ENCODE measurements at places on chromosomes 11 and 22.

DNA sequence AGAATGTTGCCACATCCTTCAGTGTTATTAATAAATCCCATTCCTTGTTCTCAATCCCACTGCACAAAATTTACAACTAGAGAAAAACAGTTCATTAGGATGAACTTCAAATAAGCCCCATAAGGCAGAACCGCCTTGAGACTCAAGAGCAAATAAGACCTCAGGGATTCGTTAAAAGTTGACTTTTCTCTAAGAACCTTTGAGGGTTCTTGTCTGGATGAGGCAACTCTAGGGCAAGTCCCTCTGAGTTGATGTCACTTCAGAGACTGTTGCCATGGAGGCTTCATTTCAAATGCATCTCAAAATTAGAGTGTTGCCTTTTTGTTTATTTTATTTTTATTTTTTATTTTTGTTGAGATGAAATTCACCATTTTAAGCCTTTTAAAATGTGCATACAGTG is 19.8 kb upstream of the PANX3 start:
- DNase-seq = no peak

- DNase-seq = no peak
Measured at GRCh38 chr11:8080674-8081590, at the start of gene TUB. Gene TUB (plus strand): TSS chr11:8081211. CDS start chr11:8081511, 300 bp downstream.

- no peak for DNase-seq
Measured at GRCh38 chr11:69930081-69931059, 111.2 kb upstream of the FGF3 start.

DNA sequence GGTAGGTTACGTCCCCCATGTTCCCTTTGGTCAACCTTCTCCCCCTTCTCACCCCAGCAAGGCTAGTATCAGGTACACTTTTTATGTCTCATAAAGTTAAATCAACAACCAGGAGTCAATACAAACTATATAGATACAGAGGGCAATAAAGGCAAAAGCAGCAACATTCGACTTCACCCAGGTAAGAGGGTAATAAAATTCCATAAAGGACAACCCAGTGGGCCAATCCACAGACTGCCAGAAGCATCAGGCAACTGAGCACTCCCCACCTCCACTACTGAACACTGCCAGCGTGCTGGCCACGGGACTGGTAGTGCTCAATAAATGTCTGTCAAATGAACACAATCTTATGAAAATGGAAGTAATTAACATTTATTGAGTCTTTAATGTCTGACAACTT is 5.1 kb upstream of the MS4A18 start:
- DNase-seq = no peak

GRCh38 chr22:41501209-41501608 is 32.3 kb downstream of the ACO2 start:
- DNase-seq = no peak

GRCh38 chr22:32342977-32343376 is 14.7 kb upstream of the RFPL3 start:
- no peak for DNase-seq

DNA sequence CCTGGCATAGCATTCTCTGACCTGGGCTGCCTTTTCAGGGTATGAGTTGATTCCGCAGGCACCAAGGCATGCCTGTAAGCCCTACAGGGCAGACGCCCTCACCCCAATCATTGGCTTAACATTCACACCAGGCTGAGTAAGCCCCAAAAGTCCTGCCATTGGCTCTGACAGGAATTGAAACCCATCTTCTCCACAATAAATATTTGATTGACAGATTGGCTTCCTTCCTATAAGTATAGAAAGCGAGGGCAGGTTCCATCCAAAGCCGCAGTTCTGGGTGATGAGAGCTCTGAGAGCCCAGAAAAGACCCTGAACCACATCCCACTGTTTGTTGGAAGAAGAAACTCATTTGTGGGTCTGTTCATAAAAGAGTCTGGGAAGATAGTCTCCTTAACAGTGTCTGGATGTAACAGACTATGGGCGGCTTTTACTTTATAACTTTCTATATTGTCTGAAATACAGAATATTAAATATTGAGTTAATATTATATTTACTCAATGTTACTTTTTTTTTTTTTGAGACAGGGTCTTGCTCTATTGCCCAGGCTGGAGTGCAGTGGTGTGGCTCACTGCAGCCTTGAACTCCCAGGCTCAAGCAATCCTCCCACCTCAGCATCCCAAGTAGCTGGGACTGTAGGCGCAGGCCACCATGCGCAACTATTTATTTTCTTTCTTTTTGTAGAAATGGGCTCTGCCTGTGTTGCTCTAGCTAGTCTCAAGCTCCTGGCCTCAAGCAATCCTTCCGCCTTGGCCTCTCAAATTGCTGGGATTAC is 46.8 kb downstream of the FAM83F start:
- DNase-seq = no peak

- no peak for DNase-seq
Measured at GRCh38 chr22:48091060-48091650, 1328.7 kb downstream of the TBC1D22A start.

- DNase-seq = no peak
Measured at GRCh38 chr11:72394416-72394815, 39.9 kb downstream of the CLPB start.

DNA sequence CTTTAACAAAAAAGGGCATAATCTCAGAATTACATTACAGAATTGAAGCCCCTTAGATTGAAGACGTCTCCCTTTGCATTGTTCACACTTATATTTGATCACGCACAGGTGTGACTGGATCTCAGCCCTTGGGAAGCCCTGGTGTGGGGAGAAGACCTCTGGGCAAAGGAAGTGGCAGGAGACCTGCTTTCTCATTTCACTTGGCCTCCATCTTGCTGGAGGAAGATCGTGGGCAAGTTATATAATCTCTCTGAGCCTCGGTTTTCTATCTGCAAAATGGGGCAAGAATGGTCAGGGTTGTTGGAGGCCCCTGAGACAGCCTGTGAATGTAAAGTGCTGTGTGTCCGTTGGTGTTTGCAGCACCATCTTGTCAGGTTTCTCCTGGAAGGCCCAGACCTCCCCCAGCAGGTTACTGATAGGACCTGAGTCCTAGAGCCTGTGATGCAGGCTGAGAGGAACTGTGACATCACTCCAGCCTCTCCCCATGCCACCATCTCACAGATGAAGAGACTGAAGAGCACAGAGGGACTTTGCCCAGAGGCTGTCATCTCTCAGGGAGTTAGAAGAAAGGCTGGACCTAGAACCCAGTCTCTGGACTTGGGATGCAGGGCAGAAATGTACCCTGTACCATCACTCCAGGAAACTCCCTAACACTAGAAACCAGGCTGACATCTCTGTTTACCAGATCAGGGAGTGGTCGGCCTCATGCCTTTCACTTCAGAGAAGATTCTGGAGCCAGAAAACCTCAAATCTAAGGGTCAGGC is 1.1 kb upstream of the APOA1 start:
- no peak for DNase-seq

- no peak for DNase-seq
Measured at GRCh38 chr11:112963368-112963955, 2.2 kb downstream of the NCAM1 start.
